ENCODE measurements at places on chromosomes 7 and 10.
A peak's percentile ranks its signal among the peaks of the same experiment; 100 is the strongest.

DNA sequence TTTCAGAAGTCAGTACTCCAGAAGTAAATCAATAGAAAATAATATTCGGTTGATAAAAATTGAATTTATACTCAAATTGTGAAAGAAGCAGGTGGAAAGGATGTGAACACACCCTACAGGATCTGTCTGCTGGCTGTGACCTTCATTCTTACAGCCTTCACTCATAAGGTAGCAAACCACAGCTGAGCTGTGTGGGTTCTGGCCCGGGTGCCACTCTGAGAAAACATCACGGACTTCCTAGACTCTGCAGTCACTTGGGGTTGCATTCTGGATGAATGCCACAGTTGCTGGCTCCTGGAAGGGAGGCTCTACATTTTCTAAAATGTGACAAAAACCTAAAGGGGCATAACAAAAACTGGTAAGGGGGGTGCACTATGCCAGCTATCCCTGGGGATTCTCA lies 36.0 kb upstream of the ABLIM1 start:
- no peak for DNase-seq

DNA sequence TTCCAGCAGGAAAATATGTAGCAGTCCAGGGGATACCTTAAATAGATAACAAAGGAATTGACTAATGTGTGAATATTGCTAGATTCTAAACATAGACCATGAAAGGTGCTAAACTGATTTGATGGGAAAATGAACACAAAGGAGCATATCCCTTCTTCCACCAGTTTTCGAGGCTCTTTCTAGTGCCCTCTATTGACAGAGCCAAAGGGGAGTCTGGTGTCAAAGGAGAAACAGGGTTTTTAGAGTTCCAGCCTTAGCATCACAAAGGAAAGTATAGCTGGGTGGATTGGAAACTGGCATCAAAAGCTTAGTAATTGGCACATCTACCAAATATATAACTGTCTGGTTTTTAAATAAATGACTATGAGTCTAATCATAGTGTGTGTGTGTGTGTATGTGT lies 636.8 kb downstream of the ETV1 start:
- no peak for DNase-seq

- no peak for DNase-seq
Measured at GRCh38 chr10:38157270-38157685, 63.1 kb downstream of the ZNF37A start.

- no peak for DNase-seq
Measured at GRCh38 chr10:72593963-72594362, 31.9 kb downstream of the MICU1 start.

DNA sequence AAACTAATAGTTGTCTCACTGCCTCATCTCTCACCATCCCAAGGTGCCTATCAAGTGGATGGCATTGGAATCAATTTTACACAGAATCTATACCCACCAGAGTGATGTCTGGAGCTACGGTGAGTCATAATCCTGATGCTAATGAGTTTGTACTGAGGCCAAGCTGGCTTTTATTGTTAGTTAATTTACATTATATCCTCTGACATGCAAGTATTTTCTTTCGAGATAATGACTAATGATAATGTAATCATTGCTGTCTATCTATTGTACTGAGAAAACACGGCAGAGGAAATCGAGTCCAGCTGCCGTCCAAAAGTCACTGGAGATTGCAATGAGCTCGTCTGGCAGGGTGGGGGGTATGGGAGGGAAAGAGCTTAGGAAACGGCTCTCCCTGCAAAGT lies 172.4 kb upstream of the LANCL2 start:
- no peak for DNase-seq

GRCh38 chr10:98167191-98167590 lies 32.7 kb downstream of the R3HCC1L start:
- no peak for DNase-seq

GRCh38 chr7:134602881-134603451 lies 43.7 kb upstream of the BPGM start:
- no peak for DNase-seq

DNA sequence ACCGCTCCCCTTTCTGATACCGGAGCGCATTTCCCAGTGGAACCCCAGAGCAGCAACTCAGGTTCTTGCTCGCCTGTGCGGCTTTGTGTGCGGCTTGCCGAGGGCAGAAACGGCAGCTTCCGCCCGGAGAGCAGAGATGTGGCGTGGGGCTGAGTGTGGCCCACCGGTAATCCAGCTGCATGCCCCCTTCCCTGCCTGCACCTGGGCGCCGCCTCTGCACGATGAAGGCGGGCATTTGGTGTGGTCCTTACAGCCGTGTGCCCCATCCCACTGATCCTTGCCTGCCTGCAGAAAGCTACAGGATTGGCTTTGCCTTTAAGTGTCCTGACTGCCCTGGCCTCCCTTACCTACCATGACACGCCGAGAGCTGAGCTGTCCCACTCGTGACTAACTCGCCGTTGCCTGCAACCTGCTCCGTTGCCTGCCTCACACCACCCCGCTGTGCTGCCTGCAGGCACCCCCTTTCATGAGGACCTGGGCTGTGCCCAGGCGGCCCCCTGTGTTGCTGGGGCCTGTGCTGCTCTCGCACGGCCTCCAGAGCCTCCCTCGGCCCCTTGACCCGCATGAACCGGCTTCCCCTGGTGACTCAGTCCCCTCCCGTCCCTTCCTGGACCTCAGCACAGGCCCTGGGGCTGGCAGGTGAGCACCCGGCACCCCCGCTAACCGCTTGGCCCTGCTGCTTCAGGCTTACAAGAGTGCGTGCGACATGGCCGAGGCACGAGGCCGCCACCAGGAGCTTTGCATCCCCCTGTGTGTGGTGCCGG lies 48.0 kb downstream of the PITRM1 start:
- DNase-seq, result no peak

DNA sequence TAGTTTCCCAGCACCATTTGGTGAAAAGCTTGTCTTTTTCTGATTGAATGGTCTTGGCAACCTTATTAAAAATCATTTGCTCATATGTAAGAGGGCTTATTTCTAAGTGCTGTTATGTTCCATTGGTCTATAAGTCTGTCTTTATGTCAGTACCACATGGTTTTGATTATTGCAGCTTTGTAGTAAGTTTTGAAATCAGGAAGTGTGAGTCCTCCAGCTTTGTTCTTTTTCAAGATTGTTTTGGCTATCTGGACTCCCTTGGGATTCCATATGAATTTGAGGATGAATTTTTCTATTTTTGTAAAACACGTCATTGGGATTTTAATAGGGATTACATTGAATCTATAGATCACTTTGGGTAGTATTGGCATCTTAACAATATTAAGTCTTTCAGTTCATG lies 5.4 kb downstream of the KIF11 start:
- no peak for DNase-seq

DNA sequence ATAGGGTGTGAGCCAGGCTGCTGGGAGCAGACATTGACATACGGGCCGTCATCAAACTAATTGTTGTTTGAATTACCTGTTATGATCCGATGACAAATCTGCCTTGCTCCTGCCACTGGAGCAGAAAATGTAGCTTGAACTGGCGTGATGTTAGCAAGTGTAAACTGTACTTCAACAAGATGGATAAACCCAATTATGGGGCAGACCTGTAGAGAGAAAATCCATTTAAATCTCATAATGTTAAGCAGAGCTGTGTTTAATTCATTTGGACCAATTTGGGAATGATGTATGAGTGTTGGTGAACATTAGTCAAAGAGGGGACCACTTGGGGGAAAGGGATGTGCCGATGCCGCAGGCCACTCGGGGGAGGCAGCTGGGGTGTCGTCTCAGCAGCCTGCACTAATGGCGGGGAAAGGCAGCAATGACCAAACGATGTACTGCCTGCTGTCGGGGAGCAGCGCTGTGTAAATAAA lies 27.4 kb downstream of the TCF7L2 start:
- DNase-seq, result no peak

DNA sequence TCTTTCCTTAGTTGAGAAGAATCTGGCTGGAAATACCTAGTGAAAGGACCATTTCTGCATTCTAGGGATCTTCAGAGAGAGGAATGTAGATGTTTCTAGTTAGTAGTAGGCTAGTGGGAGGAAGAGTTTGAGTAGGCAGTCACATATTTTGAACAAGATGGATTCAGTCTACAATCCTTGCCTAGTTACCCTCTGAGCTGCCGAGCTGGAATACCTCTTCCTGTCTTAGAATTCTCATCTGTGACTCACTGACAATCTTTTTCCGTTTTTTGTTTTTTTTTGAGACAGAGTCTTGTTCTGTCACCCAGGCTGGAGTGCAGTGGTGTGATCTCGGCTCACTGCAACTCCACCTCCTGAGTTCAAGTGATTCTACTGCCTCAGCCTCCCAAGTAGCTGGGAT lies 30.7 kb upstream of the PLPP4 start:
- DNase-seq, result no peak

GRCh38 chr7:79452032-79452494 lies 1.4 kb downstream of the MAGI2 start:
- peak; percentile 3 for DNase-seq

GRCh38 chr10:71584902-71585563 lies 134.5 kb downstream of the C10orf105 start:
- no peak for DNase-seq

DNA sequence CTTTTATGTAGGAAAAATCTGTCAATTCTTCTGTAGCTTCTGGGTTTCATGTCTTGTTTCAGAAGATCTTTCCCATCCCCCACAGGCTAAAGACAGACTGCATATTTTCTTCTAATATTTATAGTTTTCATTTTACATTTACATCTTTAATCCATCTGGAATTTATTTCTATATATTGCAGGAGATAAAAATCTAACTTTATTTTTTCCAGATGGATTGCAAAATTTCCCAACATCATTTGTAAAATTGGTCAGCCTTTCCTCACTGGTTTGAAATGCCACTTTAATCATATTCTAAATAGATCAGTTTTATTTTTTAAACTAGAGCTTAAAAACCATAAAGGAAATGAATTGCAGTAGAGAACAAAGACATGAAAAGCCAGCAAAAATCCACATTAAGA lies 46.9 kb downstream of the TMEM26 start:
- no peak for DNase-seq

DNA sequence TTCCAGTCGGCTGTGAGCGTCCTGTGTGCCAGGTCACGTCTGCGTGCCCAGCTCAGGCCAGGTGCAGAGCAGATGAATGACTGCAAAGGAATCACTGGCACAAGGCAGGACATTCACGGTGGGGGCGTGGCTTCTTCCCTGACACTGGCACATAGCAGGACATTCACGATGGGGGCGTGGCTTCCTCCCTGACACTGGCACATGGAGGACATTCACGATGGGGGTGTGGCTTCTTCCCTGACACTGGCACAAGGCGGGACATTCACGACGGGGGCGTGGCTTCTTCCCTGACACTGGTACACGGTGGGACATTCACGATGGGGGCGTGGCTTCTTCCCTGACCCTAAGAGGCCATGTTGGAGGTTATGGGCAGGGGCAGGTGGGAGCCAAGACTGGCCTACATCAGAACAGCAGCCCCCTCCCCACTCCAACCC lies 64.3 kb downstream of the MYL10 start:
- DNase-seq, result no peak

DNA sequence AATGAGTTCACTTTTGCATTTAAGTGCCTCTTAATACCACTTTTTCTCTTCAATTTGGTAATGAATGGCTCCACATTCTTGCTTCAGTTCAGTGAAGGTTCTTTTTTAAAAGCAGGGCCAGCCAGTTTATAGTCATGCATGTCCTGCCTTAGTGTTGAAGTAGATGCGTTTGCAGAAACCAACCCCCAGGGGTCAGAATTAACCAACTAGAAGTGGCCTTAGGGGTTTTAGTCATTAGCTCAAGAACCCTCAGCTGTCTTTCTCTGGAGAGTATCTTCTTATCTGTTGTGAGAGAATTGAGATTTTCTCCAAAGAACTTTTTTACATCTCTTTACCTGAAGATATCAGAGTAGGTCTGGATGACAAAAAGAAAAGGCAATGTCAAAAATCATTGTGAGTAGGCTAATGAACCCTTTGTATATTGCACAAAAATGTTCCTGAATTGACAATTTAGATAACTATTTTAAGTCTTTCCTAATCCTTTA lies 82.2 kb downstream of the PIK3CG start:
- peak; percentile 61 for DNase-seq

DNA sequence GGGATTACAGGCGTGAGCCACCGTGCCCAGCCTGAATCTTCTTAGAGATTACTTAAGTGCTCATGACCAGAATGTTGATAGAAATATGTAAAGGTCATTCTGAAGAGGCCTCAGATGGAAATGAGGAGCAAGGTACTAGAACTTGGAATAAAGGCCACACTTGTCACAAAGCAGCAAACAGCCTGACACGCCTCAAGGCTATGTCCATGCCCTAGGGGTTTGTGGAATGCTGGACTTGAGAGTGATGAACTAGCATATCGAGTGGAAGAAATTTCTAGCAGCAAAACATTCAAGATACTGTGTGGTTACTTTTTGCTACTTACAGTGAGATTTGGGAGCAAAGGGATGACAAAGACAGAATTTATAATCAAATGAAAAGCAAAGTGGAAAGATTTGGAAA lies 39.0 kb downstream of the ZNF438 start:
- no peak for DNase-seq

DNA sequence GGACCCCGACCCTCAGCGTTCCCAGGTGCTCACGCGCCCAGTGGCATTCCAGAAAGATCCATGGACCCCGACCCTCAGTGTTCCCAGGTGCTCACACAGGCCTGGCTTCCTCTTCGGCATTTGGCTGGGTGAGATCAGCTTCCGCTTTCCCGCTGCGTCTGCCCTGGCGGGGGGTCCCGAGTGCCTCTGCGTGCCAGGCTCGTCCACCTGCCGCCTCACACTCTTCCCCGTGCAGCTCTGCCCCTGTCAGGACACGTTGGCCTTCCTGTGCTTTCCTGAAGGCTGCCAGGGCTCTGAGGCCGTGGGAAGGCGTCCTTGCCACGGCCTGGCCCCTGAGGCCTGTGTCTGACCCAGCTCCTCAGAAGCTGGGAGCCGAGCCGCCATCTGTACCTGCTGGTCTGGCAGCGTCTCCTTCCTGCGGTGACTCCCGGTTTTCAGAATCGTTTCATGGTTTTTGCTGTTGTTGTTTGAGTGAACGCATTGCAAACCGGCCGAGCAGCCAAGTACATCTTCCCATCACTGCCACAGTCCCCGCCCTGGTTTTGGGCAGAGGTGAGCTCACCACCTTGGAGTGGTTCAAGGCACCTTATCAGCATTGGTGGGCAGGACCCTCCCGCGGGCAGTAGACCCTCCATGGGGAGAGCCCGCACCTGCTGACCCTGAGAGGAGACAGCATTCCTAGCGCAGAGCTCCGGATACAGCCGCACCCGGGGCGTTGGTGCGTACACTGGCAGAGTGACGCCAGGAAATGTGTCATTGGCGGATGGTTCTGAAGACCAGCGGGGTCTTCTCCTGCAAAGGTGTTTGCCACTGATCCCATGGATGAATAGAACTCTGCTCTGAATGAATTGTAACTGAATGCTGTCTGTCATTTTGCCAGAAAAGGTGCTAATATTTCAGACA lies 17.4 kb downstream of the NKX6-2 start:
- no peak for DNase-seq

DNA sequence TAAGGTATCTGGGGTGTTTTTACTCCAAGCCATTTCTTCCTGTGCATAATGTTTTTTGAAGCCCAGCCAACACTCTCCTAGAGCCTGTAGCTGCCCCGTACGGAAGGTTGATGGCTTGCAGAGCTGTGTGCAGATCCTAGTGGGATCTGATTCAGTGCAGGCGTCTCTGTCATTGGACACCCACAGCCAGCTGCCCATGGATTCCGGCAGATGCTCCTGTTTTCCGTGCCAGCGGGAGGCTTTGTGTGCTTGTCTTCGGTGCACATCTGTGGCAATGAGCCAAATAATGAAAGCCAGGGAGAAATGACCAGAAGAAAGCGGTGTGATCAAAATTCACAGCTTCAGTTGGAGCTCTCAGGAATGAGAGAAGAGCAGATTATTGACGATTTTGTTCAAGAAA lies 426.4 kb downstream of the TYW1 start:
- DNase-seq, result no peak

Data from NCI-H2107 (cell line).